ENCODE measurements at places on chromosomes 5 and 9.
A peak's percentile ranks its signal among the peaks of the same experiment; 100 is the strongest.

- no peak for DNase-seq
These were observed 5.8 kb downstream of the MACROH2A1 start for GRCh38 chr5:135393229-135393628.

DNA sequence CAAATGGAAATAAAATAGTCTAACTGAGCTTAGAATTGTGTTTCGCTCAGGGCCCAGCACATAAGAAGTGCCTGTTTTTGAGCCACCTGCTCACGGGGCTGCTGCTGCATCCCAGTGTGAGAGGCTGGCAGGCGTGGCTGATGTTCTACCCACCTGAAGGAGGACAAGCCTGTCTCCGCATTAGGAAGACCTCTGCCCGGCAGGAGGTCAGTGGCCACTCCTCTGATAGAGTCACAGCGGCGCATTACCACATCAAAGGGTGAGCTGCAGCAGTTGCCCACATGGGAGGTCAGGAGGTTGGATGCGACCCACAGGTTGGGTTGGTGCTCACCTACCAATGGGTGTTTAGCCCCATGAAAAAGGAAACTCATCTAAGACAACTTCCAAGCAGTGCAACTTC lies 3.7 kb upstream of the SLC6A7 start:
- DNase-seq: no peak

GRCh38 chr5:142013734-142014521 lies 1.1 kb upstream of the GNPDA1 start:
- no peak for DNase-seq

GRCh38 chr5:107597247-107597646 lies 73.5 kb downstream of the EFNA5 start:
- DNase-seq: no peak

DNA sequence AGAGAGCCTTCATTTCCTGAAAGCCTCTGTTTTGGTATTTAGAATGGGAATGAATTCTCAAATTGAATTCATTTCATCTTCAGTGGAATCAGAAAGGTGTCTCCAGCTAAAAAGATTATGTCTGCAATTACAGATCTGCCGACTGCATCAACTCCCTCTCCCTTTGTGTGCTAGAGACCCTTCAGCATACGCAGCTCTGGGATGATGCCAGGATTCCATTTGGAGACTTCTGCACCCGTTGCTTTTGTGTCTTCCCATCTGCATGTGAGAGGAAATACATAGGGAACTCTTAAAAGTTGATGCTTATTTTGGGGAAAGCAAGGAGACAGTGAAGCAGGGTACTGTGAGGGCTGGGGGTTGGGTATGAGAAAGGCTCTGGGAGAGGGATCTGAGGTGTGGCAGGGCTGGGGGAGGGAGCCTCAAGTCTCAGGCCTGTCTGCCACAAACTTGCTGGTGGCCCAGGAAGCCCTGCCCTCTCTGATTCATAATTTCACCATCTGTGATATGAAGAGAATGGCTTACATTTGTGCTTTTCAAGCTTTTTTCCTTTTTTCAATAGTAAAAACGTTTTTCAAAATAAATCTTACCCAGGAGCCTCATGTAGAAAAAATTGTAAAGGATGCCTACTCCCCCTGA lies 89.7 kb upstream of the SAP30L start:
- DNase-seq: no peak

DNA sequence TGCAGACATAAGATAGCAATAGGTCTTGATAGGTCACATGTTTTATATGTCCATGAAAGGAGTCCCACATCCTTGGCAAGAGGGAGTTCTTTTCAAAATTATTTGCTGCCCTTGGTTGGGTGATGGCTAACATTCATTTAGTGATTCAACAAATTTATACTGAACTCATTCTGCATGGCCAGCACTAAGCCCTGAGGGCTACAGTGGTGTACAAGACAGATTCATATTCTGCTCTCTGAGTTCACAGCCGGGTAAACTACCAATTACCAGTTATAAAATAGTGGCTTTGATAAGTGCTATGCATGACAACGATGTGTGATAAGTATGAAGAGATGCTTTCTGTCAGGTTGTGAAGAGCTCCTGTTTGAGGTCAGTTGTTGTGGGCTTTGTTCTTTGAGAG lies 340.0 kb downstream of the GABRG2 start:
- no peak for DNase-seq

DNA sequence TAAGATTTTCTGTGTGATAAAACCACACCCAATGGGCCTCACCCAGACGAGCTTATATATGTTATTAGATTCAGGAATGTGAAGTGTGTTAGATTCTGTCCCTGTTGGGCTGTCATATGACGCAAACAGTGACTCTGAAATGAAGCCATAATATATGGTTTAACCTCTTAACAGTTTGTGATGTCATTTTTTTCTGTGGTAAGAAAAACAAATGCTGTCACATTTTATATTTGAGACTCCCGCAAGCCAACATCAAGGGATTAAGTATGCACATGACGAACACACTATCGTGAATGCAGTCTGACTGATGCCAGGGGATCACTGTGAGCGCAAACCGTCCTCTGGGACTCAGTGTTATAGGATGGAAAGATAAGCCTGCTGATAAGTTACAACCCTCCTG lies 321.7 kb downstream of the SH3GL2 start:
- DNase-seq: peak; percentile 17

- no peak for DNase-seq
These were observed 1634.3 kb downstream of the MAT2B start for GRCh38 chr5:165139721-165140120.

- DNase-seq: no peak
These were observed 842 bp upstream of the GTF3C5 start for GRCh38 chr9:133029994-133030316.

GRCh38 chr9:98539954-98540353 lies 168.8 kb downstream of the GABBR2 start:
- DNase-seq: no peak

DNA sequence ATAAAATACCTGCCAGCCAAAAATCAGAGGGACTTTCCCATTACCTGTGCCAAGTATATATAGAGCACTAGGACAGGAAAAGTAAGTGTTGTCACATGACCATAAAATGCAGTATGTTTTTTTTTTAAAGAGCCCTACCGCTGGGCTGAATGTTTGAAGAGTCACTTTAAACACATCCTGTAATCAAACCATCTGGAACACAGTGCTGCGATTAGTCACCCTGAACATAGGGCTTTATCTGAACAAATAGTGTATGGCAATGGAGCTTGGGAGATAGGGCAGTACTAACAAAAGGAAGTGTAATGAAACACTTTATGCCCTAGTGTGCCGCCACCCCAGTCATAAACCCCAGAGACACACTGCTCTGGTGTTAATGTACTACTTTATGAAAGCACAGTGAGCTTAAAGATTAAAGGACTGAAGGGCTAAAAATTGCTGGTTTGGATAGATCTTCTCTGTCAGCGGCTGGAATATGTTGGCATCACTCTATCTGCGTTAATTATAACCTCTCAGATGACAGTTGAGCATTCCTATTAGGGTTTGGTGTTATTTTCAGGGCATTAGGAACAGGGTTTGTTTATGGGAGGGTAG lies 90.4 kb downstream of the ZNF608 start:
- peak; percentile 51 for DNase-seq

GRCh38 chr5:126099077-126099476 lies 324.1 kb upstream of the GRAMD2B start:
- no peak for DNase-seq

GRCh38 chr5:107560377-107560776 lies 110.4 kb downstream of the EFNA5 start:
- no peak for DNase-seq

- peak; percentile 64 for DNase-seq
These were observed 24.9 kb upstream of the ELAVL2 start for GRCh38 chr9:23850690-23851629.

DNA sequence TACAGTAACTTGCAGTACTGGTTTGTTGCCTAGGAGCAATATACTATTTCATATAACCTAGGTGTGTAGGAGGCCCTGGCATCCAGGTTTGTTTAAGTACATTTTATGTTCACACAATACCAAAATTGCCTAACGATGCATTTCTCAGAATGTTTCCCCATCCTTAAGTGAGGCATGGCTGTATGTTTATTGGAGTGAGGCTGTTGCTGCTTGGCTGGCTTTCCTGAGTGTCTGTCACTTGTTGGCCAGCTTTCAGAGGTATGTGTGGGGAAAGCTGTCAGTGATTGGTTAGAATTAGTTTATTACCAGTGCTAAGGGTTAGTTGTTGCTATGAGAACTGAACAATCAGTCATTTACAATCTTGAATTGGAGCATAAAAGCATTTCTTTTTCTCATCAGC lies 154.1 kb upstream of the CDH12 start:
- DNase-seq: no peak

GRCh38 chr9:23343226-23343625 lies 482.8 kb downstream of the ELAVL2 start:
- no peak for DNase-seq

GRCh38 chr9:121122246-121123032 lies 47.7 kb downstream of the CNTRL start:
- DNase-seq: no peak

- no peak for DNase-seq
These were observed 23.8 kb downstream of the GDA start for GRCh38 chr9:72173080-72173479.

GRCh38 chr9:89759572-89759971 lies 154.8 kb downstream of the GADD45G start:
- DNase-seq: peak; percentile 40

DNA sequence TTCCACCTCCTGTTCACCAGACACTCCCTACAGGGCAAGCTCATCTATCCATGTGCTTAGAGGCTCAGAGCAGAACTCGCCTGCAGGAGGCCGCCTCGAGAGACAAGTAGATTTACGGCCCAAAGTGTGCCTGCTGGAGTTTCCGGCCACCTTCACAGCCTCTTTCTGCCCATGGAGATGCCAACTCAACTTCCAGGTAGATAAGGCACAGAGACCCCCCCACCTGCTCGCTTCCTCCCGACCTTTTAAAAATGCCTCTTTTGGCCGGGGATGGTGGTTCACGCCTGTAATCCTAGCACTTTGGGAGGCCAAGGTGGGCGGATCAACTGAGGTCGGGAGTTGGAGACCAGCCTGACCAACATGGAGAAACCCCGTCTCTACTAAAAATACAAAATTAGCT lies 46.6 kb downstream of the EXD3 start:
- no peak for DNase-seq

- no peak for DNase-seq
These were observed 80.7 kb upstream of the TNFAIP8 start for GRCh38 chr5:119275146-119275545.

DNA sequence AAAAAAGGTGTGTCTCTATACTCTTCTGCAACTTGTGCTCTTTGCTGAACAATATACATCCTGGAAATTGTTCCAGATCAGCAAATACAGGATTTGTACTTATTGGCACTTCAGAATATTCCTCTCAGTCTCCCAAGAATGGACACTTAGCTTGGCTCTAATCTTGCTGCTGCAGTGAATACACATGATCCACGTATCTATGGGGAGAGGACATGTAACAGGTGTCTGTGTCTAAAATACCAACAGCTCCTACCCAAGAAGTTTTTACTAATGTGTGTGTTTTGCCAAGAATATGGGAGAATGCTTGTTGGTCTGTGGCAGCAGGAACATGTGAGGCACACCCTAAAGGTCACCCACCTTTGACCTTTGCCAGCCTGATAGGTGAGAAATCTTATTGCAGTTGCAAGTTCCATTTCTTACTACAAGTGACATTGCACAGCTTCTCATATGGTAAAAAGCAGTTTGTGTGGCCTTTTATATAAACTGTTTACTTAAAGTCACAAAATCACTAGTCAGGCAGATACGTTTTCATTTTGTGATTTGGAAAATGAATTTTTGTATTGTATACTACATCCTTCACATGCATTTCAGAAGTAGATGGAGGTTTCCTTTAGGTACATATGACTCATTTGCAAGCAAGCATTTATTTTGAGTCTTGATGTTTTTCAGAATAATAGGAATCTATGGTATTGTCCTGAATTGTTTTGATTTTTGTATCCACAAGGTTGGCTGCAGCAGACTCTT lies 35.8 kb downstream of the PHF2 start:
- no peak for DNase-seq

- peak; percentile 81 for DNase-seq
These were observed 11.8 kb upstream of the EXOC3 start for GRCh38 chr5:431001-431710.

GRCh38 chr9:75389101-75389500 lies 300.8 kb downstream of the OSTF1 start:
- DNase-seq: no peak

- DNase-seq: no peak
These were observed 30.7 kb downstream of the ENHO start for GRCh38 chr9:34492051-34492450.

DNA sequence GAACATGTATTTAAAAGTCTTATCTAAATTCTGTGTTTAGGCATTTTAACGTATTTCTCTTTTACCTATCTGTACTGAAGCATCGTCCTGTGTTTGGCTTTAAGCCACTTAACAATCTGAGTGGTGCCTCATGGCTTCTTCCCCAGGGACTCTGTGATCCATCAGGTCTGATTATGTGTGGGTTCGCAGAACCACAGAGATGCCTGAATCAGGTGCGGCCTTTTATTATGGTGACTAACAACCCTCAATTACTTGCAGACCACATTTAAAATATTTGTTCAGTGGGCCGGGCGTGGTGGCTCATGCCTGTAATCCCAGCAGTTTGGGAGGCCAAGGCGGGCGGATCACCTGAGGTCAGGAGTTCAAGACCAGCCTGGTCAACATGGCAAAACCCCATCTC lies 39.6 kb upstream of the SAP30L start:
- DNase-seq: no peak

DNA sequence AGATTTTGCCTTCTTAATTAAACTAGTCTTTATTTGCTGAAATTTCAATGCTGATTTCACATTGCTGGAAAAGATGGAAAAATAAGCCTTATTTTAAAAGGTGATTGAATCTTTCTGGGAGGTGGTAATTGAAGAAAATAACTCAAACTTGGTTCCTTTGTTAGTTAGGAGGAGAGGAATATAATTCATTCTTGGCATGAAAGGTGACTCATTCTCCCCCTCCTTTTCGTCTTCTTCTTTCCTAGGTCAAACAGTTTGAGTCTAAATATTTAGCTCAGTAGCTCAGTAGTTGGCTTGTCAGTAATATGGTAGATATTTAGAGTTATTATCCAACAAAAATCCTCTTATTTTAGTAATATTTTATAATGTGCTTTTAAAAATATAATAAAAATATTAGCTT lies 353.9 kb upstream of the MEF2C start:
- no peak for DNase-seq

- DNase-seq: no peak
These were observed 183.0 kb downstream of the CDK5RAP2 start for GRCh38 chr9:120396931-120397330.

- peak; percentile 37 for DNase-seq
These were observed 202.1 kb downstream of the SNX18 start for GRCh38 chr5:54719384-54720283.

- DNase-seq: no peak
These were observed 102.8 kb upstream of the CDKN2B start for GRCh38 chr9:22111954-22112247.

DNA sequence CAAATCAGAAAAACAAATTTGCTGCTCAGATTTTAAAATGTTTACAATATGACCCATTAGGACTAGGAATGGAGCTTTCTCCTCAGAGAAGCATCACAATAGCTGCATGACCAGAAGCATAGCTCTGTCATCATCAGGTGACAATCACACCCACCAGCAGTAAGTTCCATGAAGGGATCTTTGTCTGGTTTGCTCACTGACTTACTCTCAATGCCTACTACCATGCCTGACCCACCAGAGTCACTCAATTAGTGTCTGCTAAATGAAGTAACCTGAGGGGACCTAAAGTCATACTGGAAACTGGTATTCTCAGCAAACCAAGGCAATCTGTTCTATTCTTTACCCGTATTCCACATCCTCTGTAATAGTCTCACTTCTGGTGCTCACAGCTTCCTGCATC lies 7.7 kb downstream of the ERMP1 start:
- no peak for DNase-seq

- no peak for DNase-seq
These were observed 154.7 kb downstream of the ZDHHC21 start for GRCh38 chr9:14538526-14538925.

Data from HEK293T (cell line).